ENCODE measurements at places on chromosomes 5 and 9.

- no peak for DNase-seq
Observed at GRCh38 chr5:115069087-115069968, 100.4 kb downstream of the TRIM36 start.

DNA sequence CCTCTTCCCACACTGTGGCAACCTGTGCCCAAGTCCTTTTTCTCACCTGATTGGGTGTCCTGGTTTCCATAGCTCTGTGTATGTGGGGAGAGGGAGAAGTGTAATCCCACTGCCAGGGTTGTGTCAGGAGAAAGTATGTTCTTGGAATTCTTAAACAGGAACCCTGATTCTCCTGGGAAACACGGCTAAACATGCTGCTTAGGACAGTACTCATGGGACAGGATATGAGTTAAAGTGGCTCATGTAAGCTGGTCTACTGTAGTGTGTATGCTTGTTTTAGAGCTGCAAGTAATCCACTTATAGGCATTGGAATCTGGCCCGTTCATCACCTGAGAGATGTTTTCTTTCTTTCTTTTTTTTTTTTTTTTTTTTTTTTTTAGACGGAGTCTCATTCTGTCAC, 23.9 kb downstream of the ARHGEF28 start:
- DNase-seq: no peak

GRCh38 chr5:163276466-163276865, 160.9 kb upstream of the CCNG1 start:
- DNase-seq: no peak

DNA sequence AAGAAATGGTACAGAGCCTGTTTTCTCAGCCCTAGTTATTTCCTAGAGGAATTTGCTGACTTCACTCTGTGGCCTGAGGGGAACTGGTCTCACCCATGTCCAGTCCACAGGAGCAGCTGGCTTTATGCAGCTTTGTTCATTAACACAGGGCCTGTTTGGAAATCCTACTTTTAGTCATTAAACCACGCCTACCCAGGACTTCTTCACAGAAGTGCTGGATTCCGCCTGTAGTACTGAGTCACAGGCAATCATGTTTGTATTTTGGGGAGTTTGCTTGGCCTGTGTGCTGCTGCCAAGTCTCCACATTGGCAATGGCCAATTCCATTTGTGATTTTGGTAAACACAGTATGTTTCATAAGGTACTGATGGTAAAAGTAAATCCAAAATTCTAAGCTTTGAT, 52.8 kb downstream of the CTNND2 start:
- DNase-seq: no peak

DNA sequence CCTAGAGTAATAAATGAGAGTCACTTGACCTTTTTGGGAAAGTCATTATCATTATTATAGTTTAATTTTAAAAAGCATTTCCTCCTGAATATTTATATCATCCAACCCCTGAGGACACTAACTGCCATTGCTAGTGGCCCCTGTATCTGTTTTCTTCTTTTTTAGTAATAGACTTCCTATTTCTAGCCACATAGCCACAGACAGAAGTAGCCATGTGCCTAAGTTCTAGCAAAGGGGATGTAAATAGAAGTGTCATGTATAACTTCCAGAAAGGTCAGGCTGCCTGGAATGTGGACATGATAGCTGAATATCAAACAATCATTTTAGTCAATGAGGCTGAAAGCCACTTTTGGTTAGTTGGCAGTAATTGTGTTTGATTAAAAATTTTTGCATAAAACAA, 37.5 kb upstream of the IQGAP2 start:
- no peak for DNase-seq

DNA sequence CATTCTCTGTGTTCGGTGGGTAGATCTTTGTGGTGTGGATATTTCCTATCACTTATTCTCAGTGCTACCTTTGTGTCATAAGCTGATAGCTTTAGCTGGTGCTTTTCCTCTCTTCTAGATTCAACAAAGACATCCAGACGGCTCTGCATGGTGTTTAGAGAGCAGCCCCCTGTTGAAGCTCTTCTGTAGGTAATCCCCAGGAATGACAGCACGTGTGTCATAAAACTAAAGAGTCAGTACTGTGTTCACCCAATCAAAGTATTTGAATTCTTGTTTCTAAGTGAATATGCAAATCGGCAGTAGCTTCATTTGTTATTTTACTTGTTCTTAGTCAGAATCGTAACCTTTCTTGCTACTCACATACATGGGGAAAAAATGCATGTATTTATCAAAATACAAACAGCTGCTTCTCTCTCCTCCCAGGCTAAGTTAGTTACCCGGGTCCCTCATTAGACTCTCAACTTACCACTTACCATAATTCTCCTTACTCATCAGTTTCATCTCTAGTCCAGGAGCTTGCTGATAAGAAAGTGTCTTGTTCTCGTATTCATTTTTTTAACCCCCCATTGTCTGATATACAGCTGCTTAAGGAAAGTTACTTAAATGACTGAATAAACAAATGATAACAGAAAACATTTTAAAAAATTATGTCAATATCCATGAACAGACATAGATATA, 1696.0 kb upstream of the WWC1 start:
- DNase-seq: no peak

DNA sequence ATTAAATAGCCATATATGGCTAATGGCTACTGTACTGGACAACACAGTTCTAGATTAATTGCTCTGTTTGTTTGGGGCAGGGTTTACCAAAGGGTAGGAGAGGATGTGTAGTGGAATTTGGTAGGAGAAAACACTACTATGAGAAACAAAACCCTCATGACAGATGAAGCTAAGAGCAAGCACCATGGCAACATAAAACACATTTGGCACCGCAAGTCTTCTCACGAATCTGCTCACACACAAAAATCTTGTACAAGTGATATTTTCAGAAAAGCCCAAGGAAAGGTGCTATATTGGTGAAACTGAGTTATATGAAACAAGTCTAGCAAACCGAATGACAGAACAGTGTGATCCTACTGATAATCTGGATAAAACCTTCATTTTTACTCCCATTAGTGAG, 38.5 kb downstream of the CSF2 start:
- DNase-seq: no peak

GRCh38 chr9:18238254-18238653, 235.7 kb upstream of the ADAMTSL1 start:
- DNase-seq: no peak

Measured in stimulated activated CD4-positive, alpha-beta T cell treated with anti-CD3 and anti-CD28 coated beads, TNF-alpha, amount 100 ng/mL, for 48 hours (primary cell).